Activated CD4-positive, alpha-beta T cell treated with anti-CD3 and anti-CD28 coated beads, Interleukin-2, amount 10 ng/mL, durations not matched to agents 24 days and 14 days (primary cell): ENCODE measurements at places on chromosomes 7 and 10. TPM values are rescaled to one million over a fixed set of nuclear protein-coding genes. Genes with fewer than 3 reads are reported as not detected.
A peak's percentile ranks its signal among the peaks of the same experiment; 100 is the strongest.

Gene ZNF804B
- not detected in 2 replicates for total RNA-seq

Gene ARMH3
- total RNA-seq: 20.9 and 23.2 TPM in 2 replicates

DNA sequence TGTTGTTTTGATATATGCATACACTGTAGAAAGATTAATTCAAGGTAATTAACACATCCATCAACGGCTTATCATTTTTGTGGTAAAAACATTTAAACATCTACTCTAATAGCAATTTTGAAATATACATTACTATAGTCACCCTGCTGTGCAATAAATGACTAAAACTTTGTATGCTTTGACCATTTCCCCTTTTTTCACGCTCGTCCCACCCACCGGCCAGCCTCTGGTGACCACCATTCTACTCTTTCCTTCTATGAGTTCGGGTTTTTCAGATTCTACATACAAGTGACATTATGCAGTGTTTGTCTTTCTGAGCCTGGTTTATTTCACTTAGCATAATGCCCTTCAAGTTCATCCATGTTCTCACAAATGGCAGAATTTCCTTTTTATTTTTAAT is 21.3 kb downstream of the CYCS start:
- no peak for DNase-seq

DNA sequence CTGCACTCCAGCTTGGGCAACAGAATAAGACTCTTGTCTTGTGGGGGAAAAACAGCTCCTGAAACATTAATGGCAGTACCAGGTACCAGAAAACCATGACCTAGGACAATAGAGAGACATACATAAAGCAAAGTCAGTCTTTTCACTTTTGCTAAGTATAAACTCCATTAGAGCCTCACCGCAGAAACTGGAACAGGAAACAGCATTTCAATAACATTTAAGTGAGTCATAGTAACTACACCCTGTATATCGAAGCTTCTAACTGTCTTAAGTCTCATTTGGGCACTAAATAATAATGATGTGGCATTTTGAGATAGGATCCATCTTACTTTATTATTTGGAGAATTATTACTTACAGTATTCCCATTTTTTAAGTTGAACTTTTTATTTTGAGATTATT is 517.8 kb upstream of the CELF2 start:
- DNase-seq: no peak

DNA sequence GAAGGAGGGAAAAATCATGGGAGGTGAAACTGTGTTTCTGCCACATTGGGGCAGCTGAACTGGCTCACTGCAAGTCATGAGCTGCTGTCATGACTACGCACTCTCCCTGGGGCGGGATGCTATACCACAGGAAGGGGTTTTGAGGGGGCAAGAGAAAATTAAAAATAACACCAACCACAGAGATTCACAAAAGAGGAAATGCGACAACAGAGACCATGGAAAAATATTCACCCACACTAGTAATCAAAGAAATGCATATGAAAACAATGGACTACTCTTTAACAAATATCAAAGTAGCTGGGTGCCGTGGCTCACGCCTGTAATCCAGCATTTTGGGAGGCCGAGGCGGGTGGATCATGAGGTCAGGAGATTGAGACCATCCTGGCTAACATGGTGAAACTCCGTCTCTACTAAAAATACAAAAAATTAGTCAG is 65.2 kb upstream of the TM9SF3 start:
- DNase-seq: peak; percentile 72
